Mesothelial cell of epicardium (in vitro differentiated cells): ENCODE measurements at places on chromosomes 2 and 18. TPM values are rescaled to one million over a fixed set of nuclear protein-coding genes. Genes with fewer than 3 reads are reported as not detected.

The GREB1L gene
- total RNA-seq: 23.0 to 25.5 TPM (median 25.3 TPM) in 3 replicates

DNA sequence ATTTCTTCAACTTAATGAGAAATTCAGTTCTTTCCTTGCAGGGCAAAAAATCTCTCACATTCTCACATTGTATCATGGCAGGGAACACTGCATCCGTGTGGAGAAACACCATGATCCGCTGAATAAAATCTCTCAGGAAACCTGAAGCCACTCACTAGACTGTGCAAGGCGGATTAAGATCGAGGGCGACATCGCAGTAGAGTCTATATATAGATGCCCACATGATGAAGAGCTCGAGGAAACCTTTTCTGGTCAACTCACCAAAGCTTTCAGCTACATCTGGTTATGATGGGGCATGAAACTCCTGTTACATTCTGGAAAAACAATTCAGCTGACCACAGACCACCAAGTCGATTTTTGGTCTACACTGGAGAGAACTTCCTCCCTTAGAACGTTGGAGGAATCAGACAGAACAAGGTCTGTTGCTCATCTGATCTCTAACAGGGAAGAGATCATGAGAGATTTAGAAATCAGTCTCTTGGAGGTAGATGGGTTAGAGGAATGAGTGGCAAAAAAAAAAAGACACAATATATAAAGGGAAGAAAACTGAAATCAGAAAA, 162.9 kb upstream of the ZNF516 start:
- no peak for DNase-seq

DNA sequence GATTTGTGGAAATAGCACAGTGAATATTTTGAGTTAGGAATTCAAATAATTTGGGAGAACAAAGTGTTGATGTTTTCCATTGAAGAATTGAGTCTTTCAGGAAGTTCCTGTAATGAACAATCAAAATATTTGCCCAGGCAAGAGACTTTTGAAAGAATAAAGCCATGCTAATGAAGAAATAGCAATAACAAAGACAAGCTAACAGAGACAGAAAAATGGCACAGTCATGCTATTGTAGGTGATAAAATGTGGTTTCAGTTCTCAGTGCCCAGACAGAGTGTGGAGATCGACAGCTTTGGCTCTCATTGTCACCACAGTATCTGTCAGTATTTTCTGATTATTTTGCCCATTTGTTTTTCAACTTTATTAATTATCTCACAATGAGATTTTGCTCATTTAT, 490.8 kb upstream of the PIK3C3 start:
- DNase-seq: no peak

The C1GALT1C1L gene
- total RNA-seq: 0.29 to 0.38 TPM (median 0.38 TPM) in 3 replicates

The GCA gene
- total RNA-seq: 39.8 to 41.5 TPM (median 40.5 TPM) in 3 replicates

GRCh38 chr2:197673606-197674005, 1.8 kb downstream of the RFTN2 start:
- DNase-seq: no peak

- no peak for DNase-seq
Observed at GRCh38 chr2:86275384-86275799, 62.0 kb downstream of the REEP1 start.

DNA sequence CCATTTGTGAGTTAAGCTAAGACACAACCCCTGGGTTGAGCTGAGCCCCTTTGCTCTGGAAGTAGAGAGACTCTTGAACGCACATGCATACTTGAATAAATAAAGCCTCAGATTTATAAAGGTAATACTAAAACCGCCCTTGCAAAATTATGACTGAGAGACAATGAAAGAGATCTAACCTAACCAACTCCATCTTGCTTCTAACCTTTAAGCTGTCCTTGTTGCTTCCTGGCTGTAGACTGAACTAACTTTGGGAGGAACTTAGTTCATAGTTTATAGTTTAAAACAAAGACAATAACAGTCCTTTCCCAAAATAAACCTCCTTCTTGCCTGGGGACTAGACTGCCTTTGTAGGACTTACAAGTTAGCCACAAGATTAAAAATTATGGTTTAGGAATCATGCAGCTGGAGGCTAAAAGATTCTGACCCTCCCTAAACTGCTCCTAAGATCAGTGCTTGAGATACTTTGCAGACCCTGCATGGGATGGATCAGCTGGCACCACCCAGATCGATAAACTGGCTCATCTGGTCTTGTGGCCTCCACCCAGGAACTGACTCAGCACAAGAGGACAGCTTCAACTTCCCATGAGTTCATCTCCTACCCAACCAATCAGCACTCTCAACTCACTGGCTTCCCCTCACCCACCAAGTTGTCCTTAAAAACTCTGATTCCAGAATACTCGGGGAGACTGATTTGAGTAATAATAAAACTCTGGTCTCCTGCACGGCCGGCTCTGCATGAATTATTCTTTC, 240.2 kb upstream of the SLC14A2 start:
- DNase-seq: no peak

- DNase-seq: no peak
Observed at GRCh38 chr2:26243470-26244308, 743 bp downstream of the HADHA start.

GRCh38 chr2:177556153-177556552, 163.6 kb downstream of the AGPS start:
- DNase-seq: no peak

- no peak for DNase-seq
Observed at GRCh38 chr18:57333940-57334339, 18.4 kb upstream of the ST8SIA3 start.

The ONECUT2 gene
- total RNA-seq: 0.09 to 0.51 TPM (median 0.09 TPM) in 3 replicates

GRCh38 chr2:108707300-108707699, 12.0 kb upstream of the RANBP2 start:
- DNase-seq: no peak

The COLEC11 gene
- total RNA-seq: 9.8 to 10.8 TPM (median 10.1 TPM) in 3 replicates

GRCh38 chr2:173195100-173195499, 119.5 kb downstream of the MAP3K20 start:
- DNase-seq: no peak

The ARL4C gene
- total RNA-seq: 18.4 to 21.4 TPM (median 20.7 TPM) in 3 replicates

The NETO1 gene
- not detected in 3 replicates for total RNA-seq

DNA sequence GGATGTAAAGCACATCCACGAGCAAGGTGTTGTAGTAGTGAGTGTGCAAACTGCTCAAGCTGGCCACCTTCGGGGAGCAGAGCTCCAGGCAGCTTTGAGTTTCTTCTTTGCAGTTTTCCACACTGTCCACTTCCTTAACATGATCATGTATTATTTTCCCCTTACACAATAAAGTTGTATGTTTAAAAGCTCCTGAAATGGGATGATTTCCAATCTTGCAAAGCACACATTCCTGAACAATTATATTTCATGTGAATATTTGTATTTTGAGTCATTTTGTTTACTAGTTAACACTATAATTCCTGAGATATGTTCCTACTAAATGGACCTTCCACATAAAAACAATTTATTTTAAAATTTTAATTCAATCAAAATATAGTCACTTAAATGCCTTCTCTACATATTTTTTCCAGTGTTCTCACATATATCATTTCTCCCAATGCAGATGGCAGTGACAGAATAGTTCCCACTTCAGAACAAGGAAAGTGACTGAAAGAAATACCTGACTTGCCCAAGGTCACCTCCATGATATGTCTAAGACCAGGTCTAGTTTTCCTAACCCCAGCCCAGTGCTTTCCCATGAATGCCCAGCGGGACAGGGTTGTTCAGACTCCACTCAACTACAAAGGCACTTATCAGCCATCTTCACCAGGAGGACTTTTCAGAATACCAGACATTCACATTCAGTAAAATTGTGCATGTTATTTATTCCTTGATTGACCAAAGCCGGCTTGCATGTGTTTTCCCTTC, 5.5 kb downstream of the CYB5A start:
- DNase-seq: no peak

DNA sequence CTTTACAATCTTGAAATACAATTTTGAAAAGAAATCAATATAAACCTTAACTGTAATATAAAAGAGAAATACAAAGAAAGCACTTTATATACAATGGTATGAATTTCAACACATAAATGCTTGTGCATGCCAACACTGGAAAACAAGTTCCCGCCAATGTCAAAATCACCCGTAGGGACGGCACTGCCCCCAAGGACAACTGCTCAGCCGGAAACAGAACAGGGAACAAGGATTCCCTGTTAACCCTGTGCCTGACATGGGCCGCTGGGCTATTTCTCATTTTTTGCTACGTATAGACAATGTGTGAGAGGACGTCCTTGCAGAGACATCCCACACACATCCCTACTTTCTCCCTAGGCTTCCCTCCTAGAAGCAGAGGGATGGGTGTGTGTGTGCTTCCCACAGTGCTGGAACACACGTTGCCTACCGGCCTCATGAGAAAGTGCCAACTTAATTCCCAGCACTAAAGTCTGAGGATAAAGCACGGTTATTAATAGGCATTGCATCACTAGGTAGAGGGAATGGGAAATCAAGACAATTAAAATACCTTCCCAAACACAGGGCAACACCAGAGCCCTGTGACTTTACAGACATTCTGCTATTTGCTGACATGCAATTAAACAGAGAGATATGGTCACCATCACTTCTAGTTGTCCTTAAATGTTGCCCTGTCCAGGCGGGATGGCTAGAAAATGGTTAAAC, 14.4 kb downstream of the AFG3L2 start:
- DNase-seq: no peak

The SCYGR4 gene
- total RNA-seq: not detected in 3 replicates

DNA sequence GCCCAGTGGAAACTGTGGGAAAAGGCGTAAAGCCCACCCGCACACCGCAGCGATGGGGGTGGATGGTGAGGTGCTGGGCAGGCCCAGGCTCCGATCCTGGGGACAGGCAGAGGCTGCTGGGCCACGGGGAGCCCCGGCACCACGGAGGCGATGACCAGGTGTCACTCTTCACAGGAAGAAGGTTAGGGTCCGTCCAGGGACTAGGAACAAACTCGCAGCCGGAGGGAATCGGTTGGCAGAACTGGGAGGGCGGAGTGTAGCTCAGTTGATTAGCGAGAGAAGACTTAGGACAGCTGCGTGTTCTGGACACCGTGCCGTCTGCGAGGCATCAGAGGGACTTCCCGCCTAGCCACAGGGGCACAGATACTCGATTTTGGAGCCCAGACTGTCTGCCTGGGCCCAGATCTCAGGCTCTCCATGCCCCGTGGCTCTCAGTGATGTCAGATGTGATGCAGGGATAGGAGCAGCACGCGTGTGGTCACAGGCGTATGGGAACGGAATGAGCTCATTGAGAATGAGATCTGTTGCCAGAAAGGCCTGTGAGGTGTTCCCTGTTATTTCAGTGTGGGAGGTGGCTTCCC, 16.1 kb upstream of the ALLC start:
- DNase-seq: no peak

GRCh38 chr18:21083017-21083416, 28.6 kb downstream of the ROCK1 start:
- DNase-seq: no peak

DNA sequence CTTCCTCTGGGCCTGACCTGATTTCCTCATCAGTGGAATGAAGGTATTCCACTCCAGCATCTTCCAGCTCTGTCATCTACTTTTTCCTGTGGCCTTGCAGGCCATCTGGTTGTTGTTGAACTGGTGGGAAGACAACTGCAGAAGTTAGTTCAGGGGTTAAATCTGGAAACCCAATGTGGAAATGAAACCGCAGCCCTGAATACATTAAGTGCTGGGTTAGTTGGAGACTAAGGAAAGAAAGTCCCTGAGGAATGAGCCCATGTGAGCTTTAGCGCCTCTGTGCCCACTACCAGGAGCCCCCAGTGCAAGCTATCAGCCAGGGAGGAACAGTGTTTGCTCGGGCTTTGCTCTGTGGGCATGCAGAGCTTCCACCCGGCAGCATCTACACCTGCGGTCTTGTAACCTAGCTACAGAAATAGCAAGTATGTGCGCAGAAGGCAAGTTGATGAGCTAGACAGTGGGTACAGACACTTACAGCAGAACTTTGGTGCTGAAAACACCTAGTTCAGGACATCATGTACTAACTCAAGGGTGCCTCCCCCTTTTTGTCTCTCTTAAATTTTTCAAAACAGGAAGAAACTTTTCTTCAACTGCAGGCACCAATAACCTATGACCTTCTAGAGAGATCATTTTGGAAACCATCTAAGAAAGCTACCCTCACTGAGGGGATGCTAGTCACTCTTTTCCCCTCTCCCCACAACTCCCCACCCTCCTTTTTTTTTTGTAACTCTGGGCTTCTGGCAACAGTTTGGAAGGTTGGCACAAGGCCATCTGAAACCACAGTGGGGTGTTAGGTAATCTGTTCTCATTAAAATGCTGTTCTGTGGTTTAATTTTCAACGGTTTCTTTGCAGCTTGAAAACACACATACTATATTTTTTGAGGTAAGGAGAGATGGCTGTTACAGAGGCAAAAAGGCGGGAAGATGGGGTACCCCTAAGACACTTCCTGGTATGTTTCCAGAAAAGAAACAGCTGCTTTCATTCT, 18.3 kb upstream of the CXCR4 start:
- no peak for DNase-seq

The MOCOS gene
- 2.2 to 3.2 TPM (median 3.2 TPM) in 3 replicates for total RNA-seq

DNA sequence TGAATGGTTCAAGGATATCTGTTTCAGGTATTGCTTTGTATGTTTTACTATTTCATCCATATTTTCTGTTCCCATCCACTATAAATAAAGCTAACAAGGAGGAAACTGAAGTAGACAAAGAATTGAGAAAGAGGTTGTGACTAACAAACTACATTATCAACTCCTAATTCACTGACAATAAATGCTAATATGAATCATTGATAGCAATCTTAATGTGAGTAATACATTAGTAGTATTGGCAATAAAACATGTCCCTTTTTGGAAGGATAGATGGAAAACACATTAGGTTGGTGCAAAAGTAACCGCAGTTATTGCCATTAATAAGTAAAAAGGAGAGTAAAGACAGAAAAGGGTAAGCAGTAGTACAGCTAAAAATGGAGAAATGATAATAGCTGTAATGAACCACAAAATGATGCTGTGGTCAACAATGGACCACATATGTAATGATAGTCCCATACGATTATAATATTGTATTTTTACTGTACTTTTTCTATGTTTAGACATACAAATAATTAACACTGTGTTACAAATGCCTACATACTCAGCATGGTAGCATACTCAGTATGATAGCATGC, 104.7 kb downstream of the THADA start:
- DNase-seq: no peak

- DNase-seq: no peak
Observed at GRCh38 chr2:84899304-84900204, 5.9 kb upstream of the TMSB10 start.

DNA sequence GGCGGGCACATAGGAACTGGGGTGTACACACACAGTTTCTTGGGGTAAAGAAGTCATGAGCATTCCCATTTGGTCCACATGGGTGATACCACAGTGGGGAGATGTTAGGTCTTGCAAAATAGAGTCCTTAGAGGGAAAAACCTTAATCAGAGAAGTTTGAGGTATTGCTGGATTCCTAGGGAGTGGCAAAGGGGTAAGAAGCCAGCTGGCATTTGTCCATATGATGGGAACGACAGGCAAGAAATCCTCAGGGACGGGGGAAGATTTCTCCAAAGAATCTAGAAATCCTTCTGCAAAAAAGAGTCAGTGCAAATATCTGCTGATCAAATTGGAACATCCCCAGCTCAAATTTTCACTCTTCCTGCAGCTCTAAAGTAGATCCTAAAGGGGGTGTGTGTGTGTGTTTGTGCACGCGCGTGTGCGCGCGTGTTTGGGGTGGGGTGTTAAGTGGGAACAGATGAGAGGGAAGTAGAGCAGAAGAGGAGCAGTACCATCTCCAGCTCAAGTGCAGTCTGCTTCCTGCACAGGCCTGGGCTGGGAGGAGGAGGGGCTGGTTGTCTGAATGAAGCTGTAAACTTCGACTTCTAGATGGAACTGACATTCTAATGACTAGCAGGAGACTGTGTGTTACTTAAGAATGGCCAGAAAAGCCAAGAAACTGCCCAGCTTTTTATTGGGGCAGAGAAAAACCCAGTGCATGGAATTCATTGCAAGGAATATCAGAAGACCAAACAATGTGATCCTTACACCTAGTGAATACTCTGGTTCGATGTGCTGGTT, 168.0 kb downstream of the SPP2 start:
- DNase-seq: no peak

The ANKRD29 gene
- total RNA-seq: 2.3 to 2.9 TPM (median 2.4 TPM) in 3 replicates
